ENCODE measurements at places on chromosomes 3 and 15. TPM values are rescaled to one million over a fixed set of nuclear protein-coding genes. Genes with fewer than 3 reads are reported as not detected.

GRCh38 chr3:158267015-158267414, 157.1 kb downstream of the RSRC1 start:
- DNase-seq: no peak

DNA sequence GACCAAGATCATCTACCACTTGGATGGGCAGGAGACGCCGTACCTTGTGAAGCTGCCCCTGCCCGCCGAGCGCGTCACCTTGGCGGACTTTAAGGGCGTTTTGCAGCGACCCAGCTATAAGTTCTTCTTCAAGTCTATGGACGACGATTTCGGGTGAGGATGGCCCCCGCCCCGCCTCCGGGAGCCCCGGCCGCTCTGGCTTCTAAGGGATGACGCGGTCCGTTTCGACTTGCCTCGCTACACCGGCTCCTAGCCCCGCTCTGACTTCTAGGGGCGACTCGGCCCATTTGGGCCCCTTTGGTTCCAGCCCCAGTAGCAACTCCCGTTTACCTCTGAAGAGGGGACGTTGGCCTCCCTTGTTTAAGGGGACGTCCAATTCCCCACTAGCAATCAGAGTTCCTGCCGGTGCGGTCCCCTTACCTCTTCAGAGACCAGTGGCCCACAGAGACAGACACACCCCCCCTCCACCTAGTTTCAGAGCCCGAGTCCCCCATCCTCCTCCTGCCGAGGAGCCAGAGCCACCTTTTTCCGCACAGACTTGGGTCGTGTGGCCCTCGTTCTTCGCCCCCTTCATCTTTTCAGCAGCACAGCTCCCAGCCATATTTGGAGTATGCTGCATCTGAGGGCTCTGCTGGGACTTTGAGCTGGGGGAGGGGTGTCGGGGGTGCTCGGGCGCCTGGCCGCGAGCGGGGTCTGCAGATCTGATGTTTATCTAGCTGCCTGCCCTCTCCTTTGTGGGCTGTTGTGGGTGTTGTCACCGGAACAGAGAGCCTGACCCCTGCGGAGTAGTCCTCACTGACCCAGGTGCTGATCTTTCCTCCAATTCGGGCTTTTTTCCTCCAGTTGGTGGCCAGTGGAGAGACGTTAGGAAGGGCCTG, 706 bp downstream of the DVL3 start:
- DNase-seq: peak; percentile 50

- DNase-seq: no peak
Measured at GRCh38 chr3:98846101-98846500, 55.4 kb downstream of the DCBLD2 start.

IQCF5 gene
- not detected for total RNA-seq

LRRIQ4 gene
- total RNA-seq: not detected
